ENCODE measurements at places on chromosomes 6 and 20.

DNA sequence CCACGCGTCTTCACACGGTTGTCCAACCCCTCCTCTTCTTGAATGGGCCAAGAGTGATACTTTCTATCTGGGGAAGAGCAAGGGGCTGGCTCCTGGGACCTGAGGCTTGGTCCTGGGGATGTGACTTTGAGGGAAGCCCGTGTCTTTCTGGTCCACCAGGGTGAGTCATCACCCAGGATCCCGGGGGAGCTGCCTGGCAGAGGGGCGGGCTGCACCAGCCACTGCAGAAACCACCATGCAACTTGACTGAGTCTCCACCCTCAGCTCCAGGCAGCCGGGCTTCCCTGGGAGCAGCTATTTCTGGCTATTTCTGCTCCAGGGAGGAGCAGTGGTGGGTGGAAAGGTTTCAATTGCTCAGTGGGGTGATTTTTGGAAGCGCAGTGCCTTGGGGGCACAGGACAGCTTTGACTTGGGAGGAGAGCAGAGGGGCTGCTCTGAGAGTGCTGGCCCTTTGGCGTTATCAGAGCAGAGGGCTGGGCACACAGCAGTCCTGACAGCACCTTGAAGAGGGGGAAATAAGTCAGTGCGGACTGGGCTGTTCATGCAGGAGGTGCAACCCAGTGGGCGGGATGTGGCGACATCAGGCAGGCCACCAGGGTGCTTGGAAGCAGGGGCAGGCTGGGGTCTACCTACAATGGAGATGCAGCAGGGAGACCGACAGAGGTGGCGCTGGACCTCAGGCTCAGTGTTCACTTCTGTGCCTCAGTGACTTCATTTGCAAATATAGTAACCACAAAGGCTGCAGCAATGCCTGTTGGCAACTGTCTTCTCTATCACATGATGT is 45.1 kb upstream of the FAM83D start:
- no peak for DNase-seq

GRCh38 chr6:8084586-8084985 is 17.8 kb downstream of the EEF1E1 start:
- DNase-seq: no peak

DNA sequence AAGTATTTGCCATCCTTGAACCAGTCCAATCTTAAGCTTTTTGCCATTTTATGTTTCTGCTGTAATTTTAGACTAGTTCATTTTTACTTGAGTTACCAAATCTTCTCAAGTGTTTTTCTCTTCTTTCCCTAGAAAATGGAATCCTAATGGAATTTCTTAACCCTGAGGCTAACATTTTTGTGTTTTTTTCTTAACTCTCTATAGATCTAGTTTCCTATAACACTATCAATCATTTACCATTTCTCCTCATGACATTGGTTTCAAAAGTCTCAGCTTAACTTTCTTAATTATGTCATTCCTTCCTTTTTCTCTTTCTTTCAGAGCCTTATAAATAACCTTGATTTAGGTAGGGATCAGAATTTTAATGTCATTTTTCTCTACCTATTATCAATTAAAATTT is 54.8 kb downstream of the SENP6 start:
- no peak for DNase-seq

DNA sequence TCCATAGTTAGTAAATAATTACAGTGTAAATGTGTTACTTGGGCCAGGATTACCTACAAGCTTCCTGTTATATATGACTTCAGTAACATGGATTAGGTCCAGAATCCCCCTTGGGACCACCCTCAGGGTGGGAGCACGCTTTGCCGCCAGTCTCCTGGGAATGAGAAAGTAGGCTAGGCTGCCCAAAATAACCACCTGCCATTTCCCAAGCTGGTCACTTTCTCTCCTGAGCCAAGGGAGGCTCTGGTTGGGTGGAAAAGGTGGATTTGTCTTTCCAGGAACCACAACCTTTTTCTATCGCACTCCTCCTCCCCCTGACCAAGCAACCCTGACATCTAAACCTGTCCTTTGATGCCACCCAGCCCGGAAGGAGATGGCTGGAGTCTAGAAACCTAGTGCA is 9.6 kb upstream of the RIMS4 start:
- no peak for DNase-seq

DNA sequence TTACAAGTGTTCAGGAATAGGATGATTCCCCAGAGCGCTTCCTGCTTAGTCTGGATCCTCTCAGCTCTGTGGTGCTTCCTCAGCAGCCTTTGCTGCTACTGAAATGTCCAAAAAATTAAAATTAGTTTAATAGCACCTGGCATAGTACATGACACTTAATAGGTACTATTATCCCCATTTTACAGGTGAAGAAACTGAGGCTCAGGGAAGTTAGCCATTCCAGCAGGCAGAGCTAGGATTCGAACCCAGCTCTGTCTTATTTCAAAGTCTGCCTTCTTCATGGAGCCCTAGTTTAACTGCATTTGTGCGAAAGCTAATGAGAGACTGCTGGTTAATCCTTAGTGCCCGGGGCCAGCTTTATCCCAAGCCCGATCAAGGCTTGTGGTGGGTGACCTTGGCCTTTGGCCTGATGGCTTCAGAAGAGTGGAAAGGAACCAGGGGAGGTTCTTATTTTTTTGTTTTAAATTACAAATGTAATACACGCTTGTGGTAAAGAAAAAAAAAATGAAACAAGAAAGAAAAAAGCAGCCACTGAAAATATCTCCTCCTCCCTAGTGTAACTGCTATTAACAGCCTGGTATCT is 30.1 kb downstream of the TOX2 start:
- no peak for DNase-seq

DNA sequence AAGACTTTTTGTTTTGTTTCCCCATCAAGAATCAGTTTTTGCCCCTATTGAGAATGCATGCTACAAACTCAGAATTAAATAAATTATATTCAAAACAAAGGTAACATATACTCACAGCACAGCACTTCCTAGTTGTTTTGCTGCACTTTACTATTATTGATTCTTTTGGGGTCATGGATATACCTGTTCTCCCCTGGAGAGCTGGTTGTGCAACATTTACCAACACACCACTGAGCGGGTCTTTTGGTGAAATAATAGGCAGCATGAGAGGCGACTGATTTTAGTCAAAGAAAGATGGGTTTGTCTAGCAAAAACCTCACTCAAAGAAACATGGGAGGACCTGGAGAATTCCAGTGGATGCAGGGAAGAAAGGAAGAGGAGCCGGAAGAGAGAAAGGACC is 39.9 kb upstream of the CDKN1A start:
- DNase-seq: no peak

DNA sequence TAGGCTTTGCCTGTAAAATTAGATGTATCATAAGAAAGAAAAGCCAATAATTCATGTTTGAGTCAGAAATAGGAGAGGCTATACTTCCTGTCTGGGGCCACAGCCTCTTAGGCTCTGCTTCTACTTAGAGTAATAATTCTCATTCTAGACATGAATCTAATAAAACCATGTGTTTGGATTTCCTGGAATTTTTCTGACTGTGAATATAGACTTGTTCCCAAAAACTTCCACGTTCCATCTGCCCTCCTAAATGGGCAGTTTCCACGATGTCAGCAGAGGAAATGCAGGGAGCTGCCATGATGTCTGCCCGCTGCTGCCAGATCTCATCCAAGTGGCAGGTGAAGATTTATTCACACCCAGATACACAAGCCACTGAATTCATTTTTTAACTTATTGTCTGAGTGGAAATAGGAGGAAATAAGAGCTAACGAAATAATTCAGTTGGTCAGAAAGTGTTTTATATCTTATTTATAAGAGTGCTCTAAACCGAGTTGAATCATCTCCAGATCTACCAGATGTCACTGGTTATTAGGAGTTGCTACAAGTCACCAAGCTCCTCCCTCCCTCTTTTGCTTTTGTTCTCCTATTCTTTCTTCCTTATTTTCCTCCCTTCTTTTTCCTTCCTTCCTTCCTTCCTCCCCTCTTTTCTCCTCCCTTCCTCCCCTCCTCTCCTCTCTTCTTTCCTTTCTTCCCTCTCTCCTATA is 69.3 kb downstream of the ALDH8A1 start:
- DNase-seq: no peak

GRCh38 chr6:139402876-139403386 is 28.5 kb upstream of the CITED2 start:
- DNase-seq: no peak

- peak; percentile 44 for DNase-seq
Observed at GRCh38 chr20:32763202-32764004, 1.2 kb downstream of the DNMT3B start.

GRCh38 chr20:53652090-53652858 is 58.6 kb upstream of the ZNF217 start:
- DNase-seq: peak; percentile 11

DNA sequence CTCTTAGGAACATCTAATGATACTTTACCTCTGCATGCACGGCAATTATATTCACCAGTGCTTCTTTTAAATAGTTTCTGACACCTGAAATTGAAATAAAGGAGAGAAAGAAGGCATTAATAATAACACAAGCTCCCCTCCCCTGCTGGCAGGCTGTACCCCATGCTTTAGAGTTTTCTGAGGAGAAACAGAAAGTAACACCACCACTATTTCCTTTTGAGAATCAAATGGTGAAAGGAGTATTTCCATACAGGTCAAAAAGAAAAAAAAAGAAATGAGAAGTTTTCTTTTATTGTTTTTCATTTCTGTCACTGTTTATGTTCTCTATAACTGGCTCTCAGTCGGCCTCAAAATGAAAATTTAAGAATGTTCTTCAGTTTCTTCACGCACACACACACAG is 108.1 kb downstream of the IRF4 start:
- DNase-seq: no peak

GRCh38 chr6:34574647-34575293 is 18.6 kb upstream of the SPDEF start:
- DNase-seq: no peak

GRCh38 chr6:45479834-45480751 is 102.4 kb upstream of the SUPT3H start:
- no peak for DNase-seq

DNA sequence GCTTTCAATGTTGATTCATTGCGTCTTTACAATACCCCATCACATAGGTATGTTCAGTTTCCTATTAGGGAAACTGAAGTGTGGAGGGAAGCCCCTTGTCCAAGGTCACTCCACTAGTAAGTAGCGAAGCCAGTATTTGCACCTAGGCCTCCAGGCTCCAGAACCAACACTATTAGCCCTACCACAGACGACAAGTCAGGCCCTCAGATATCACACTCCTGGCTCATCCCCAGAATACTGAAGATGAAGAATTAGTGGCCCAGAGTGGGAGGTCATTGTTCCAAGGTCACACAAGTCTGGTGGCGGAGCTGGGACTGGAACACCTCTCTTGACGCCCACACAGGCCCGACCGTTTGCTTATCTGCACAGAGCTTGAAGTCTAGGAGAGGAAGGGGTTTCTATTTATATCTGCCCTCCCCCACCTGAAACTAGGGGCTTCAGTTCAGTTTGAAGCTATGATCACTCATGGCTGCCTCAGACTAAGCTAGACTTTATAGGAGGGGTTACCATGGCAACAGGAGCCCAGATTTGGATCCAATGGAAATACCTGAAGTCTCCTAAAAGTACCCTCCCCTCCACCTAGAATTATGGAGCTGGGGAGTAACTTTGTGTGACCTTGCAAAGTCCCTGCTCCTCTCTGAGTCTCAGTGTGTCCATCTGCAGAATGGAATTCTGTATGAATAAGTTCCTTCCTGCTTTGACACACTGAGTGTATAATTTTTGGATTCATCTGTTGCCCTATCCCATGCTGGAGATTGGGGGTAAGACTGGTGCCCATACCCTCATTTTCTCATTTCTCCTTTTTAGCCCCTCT is 2.2 kb downstream of the SNTA1 start:
- DNase-seq: no peak

DNA sequence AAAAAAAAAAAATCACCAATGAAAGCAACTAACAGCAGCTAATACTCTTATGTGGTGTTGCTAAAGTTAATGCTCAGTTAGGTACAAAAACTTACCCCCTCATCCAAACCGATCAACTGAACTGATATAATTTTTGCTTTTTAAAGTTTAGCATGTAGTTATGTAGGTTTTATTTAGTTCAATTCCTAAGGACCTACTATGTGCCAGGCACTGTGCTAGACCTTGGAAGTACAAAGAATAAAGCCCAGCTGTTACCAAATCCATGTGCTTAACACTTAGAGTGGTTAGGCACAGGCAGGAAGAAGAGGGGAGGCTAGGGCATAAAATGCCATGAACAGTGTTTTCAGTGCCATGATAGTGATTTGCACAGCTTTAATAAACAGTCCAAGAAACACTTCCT is 85.1 kb downstream of the PDSS2 start:
- DNase-seq: no peak

- DNase-seq: no peak
Observed at GRCh38 chr20:9130521-9130920, 61.6 kb downstream of the PLCB4 start.

DNA sequence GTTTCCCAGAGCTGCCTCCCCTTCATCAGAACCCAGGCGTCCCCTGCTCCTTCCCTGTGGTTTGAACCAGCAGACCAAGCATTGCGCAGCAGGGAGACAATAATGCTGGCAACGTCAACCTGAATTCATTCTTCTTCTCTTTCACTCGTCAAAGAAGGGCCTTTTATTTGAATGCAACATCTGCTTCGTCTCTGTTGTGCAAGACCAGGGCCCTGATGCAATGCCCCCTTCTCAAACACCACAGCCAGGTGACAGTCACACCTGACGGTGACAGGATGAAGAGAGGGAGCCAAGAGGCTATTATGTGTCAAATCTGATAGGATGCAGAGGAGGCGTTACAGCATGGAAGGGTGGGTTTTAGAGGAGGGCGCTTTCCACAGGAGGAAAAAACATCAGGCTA is 8.0 kb downstream of the INSM1 start:
- peak; percentile 99 for DNase-seq

- peak; percentile 10 for DNase-seq
Observed at GRCh38 chr6:5084781-5085647, at the start of gene PPP1R3G. Gene PPP1R3G (plus strand): TSS chr6:5085341. CDS start chr6:5085486, 145 bp downstream.

DNA sequence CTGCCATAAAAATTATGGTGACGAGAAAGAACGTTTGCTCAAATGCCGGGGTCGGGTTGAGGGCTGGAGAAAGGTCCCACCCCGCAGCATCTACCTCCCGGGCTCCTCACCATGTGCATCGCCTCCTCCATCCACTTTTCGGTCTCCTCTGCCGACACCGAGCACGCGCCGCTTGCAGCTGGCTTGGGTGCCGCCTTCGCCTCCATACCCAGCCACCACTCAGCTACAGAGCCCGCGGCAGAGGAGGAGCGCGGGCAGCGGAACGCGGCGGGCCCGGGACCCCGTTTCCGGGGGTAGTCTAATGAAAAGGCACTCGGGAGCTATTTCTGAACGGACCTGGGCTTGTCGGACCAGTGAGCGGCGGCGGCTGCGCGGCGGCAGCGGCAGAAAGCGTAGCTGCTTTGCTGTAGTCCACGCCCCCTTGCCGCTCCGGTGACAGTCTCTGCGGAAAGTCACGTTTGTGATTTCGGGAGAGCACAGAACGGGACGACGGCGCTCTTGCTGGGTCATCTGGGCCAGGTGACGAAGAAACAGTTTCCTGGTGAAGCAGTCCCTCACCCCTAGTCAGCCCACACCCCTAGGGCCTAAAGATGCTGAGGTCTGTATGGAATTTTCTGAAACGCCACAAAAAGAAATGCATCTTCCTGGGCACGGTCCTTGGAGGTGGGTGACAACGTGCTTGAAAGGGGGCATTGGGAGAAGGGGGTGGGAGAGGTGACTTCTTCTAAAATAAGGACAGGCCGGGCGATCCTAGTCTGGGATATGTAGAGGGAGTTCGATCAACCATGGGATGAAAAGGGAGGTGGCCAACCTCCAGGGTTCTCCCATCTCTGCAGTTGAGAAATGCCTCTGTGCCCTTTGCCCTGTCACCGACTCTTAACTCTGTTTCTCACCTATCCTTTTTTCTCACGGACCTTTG is at the start of the genes ADAT2 and PEX3:
Gene ADAT2, minus strand, starts transcription at position 243 of the 919 bp plus-strand sequence. Its CDS starts 37 bp downstream, at position 206.
Gene PEX3, plus strand, starts transcription at position 353 of the 919 bp plus-strand sequence. Its CDS starts 238 bp downstream, at position 591.
- DNase-seq: peak; percentile 87

- DNase-seq: no peak
Observed at GRCh38 chr6:52994839-52995088, 320 bp downstream of the GSTA4 start.

All from NCI-H510A treated with DMSO at 0.1 percent for 48 hours (cell line).